NCI-H187 (cell line): ENCODE measurements at places on chromosomes 16 and 17.

DNA sequence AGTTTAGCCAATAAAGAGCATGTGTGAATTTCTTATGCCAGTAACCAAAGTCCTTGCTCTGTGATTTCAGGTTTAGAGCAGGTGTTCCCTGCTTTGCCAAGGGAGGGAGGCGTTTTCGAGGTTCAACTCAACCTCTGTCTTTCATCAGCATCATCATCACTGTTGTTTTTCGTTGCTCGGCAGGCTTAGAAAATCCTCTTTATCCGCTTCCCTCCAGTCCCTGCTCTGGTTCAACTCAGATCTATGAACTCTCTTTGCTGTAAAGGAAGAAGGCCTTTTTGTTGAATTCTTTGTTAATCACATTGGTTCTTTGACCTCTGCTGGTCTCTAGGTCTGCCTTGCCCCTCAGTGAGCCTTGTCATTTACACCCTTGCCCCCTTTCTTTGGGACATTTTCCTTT is 243.9 kb upstream of the RBFOX1 start:
- DNase-seq, result no peak

DNA sequence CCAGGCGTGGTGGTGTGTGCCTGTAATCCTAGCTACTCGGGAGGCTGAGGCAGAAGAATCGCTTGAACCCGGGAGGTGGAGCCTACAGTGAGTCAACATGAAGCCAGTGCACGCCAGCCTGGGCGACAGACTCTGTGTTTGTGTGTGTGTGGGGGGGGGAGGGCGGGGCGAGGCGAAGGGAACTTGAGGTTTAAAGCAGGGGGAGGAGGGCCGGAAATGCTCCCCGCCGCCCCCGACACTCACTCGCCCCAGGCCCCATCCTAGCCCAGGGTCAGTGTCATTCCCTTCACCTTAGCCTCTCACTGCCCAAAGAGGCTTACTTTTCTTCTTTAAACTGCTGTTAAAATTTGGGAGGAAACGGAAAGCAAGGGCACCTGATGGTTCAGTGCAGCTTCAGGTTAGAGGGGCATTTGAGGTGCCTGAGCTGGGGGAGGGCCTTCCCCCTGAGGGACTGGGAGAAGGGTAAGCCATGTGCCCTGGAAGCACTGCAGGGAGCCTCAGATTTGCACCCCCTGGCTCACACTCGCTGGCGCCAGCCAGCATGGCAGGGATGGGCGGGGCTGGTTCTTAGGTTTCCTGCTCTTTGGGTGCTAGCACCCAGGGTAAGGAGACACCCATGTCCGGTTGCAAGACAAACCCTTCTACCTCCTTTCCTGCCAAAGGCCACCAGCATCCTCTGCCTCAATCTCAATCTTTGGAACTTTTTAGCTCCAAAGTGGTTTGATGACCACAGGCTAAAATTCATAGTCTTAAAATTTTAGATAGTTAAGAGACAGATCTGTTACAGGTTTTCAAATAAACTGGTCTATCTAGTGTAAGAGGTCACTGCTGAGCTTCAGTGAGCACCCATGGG is 2.2 kb upstream of the LIMD2 start:
- no peak for DNase-seq

GRCh38 chr17:56966338-56966737 is 5.5 kb upstream of the COIL start:
- peak; percentile 91 for DNase-seq

GRCh38 chr17:6572972-6573370 is 16.6 kb upstream of the PITPNM3 start:
- no peak for DNase-seq

DNA sequence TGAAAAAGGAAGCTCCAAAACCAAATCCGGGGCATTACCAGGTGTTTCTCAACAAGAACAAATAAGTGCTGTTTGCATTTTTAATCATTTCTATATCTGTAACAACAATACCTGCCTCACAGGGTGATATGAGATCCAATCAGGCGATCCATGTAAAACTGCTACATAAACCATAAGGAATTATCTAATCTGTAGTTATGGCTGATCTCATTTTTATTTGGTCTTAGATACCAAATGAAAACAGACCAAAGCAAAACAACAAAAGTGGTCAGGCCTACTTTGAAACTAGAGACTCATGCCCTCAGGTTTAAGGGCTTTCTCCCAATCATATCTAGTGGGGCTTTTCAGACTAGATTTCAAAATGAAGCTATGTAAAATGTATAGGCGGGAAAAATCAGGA is 28.3 kb downstream of the XPO6 start:
- DNase-seq, result no peak

DNA sequence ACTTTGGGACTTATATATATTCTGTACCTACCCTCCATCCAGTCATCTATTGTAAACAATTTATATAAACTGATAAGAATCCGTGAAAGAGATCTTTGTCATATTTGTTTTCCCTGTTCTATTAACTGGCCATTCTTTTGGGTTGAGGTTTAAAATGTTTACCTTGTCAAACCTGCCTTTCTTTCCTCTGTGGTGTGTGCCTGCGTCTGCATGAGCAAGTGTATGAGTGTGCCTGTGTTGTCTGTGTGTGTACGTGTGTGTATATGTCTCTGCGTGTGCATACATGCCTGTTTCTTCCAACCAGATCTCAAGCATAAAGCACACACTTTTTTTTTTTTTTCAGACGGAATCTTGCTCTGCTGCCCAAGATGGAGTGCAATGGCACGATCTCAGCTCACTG is 201.5 kb downstream of the C16orf95 start:
- DNase-seq, result no peak

DNA sequence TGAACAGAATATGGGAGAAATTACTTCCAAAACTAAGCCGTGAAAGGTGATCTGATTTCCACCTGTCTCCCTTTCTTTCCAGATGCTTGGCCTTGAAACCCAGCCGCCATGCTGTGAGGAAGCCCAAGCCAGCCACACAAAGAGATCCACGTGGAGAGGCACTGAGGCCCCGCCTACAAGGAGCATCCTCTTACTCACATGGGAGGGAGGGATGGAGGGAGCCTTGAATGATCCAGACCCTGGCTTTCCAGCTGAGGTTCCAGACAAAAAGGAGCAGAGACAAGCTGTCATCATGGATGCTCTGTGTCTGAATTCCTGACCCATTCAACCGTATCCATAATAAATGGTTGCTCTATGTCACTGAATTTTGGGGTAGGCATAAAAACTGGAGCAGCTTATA is 48.9 kb upstream of the HAPSTR1 start:
- no peak for DNase-seq

DNA sequence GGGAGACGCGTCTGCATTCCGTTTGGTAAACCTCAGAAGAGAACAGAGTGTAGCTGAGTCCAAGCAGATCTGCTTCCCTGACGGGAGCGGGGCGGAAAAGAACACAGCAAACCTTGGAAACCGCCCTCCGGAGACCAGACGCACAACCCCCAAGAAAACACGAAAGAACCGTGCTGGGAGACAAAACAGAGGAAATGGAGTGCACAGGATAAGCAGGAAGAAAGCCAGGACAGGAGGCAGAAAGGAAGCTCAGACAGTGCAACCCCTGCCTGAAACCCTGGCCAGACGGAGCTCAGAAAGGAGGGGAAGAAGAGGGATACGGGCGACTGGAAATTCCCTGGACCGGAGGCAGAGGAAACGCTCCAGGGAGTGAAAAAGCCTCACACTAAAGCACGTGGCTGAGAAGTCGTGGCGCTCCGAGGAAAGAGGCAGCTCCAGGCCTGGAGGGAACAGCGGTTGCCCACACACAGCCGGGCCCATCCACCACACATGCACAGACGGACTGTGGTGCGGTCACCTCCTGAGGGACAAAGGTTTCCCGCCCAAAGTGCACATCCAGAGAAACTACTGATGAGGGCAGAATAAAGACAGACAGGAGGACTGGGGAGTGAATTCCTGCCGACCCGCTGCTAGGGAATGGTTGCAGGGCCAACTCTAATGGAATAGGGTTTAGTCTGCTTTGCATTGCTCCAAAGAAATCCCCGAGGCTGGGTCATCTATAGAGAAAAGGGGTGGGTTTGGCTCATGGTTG is 10.2 kb downstream of the DPEP1 start:
- DNase-seq, result no peak

DNA sequence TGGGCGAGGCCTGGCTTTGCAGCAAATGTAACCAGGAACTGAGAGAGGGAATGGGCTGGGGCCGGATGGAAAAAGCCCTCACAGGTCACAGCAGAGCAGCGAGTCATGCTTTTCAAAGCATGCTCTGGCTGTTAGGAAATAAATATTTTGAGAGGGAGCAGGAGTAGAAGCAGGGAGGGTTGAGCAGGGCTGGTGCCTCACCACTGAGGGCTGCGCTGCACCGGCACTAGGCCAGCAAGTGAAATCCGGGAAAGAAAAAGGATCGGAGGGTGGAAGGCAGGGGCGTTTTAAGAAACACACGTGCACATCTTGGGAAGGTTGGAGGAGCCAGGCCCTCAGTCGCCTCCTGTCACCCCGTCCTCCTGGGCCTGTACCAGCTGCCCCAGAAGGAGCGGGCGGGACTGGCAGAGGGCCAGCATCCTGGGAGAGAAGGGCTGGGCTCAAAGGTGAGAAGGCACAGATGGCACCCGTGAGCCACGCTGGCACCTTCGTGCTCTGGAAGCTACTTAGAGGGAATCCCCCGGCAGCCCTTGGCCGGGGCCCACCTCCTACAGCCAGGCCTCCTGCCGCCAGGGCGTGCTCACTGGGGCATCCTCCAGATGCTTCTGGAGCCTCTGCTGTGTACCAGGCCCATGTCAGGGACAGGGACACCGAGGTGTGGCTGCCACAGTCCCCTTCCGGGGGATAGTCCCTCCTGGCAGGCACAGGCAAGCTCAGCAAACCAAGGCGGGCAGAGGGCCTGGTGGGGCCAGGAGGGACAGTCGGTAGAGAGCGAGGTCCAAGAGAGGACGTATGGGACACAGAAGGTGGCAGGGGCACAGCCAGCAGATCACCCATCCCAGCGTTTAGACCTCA is 71.5 kb upstream of the PLCG2 start:
- DNase-seq, result no peak

DNA sequence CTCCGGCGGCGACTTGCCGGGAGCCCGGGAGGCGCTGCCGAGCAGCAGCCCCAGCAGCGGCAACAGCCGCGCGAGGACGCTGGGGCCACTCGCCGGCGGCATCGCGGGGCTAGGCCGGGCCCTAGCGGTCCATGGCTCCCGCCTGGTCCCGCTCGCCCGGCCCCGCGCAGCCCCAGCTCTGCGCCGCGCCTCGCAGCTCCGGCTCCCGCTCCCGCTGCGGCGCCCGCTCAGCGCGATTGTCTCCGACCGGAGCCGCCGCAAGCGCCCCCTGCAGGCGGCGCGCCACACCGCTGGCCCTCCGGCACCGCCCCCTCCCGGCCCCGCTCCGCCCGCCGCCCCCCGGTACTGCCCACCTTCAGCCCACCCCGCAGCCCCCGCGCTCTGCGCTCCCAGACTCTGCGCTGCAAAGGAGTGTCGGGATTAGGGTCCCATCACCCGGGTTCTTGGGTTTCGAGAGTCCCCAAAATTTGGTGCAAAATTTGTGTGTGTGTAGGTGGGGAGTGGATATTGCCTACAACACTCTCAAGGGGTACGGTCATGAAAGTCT is at the start of gene FAM171A2:
Gene FAM171A2, minus strand, starts transcription at position 241 of the 547 bp plus-strand sequence. Its CDS starts 139 bp downstream, at position 102.
- DNase-seq, result no peak

GRCh38 chr16:83810901-83811300 is 3.1 kb downstream of the HSBP1 start:
- DNase-seq, result no peak

- DNase-seq, result no peak
Measured at GRCh38 chr16:53752560-53752959, 48.6 kb downstream of the FTO start.

GRCh38 chr17:78908426-78908825 is 5.4 kb upstream of the CEP295NL start:
- DNase-seq, result no peak

GRCh38 chr16:80028581-80029380 is 428.2 kb upstream of the MAF start:
- no peak for DNase-seq

- no peak for DNase-seq
Measured at GRCh38 chr16:73304008-73304774, 256.3 kb upstream of the ZFHX3 start.

DNA sequence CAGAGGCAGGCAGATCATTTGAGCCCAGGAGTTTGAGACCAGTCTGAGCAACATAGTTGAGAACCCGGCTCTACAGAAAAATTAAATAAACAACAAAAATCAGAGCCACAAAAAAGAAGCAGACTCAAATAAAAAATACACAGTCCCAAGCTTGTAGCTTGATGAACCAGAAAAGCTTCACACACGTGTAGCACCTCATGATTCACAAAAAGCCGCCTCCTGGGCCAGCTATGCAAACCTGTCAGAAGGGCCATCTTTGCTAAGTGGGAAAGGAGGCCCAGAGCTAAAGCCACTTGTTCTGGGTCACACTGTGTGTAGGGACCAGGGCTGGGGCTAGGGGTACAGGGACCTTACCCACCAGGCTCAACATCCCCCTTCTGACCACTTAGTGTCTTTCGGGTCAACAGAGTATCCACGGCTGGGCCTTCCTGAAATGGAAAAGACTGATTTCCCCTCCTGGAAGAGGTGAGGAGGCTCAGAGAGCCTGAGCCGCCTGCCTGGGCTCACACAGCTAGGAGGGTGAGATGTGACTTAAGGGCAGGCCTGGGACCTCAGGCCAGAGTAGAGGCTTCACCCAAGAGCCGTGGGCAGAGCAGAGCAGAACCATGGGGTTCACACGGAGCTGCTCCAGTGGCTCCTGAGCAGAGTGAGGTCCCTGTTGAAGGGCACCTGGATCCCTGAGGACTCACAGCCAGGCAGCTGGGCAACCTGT is 269.6 kb downstream of the PARN start:
- no peak for DNase-seq

DNA sequence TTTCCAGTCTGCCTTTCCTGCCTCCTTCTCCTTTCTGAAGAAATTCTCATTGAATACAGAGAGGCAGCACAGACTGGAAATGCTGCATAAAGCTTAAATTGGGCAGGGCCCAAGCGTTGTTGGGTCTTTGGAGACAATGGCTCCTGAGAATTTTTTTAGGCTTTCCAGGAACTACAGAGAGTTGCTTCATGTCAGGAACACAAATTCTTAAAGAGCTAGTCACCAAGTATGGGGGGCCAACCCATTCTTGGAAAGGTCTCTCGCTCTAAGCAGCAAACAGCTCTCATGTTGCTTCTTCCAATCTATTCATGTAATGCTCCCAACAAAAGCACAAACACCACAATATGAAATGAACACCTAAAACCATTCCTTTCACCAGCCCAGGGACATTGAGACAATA is 6.9 kb downstream of the HNF1B start:
- DNase-seq, result no peak

- no peak for DNase-seq
Measured at GRCh38 chr17:53571342-53571741, 251.4 kb upstream of the KIF2B start.
